ENCODE measurements at places on chromosomes 2 and 18. TPM values are rescaled to one million over a fixed set of nuclear protein-coding genes. Genes with fewer than 3 reads are reported as not detected.
A peak's percentile ranks its signal among the peaks of the same experiment; 100 is the strongest.

Gene UGT1A8
- total RNA-seq, result not detected

Gene CRYGC
- not detected for total RNA-seq

DNA sequence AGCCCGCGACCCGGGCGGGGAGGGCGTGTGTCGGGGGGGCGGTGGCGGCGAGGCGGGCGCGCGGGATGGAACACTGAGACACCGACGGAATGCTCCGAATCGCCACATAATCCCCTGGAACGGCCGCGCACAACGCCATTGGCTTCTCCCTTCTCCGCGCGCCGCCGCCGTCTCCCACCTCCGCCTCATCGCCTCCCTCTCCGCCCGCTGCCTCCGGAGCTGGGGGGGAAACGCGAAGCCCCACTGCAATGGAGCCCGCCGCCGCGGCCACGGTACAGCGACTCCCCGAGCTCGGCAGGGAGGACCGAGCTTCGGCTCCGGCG, at the start of gene PHLPP1:
Gene PHLPP1, plus strand, starts transcription at position 106 of the 323 bp plus-strand sequence. Its CDS starts 143 bp downstream, at position 249.
- H3K27me3 ChIP-seq, result peaks cover 12% of the 10 kb centered on the region
- H3K4me1 ChIP-seq, result peaks cover 23% of the 10 kb centered on the region
- no peak for DNase-seq
- no peaks in the 10 kb centered on the region for H3K36me3 ChIP-seq
- H3K27ac ChIP-seq, result peak within 1 kb of the TSS; percentile 78

Gene ZNF396
- 0.32 TPM for total RNA-seq

- no peaks in the 10 kb centered on the region for H3K4me1 ChIP-seq
- H3K4me3 ChIP-seq, result no peak overlapping the region
- H3K36me3 ChIP-seq, result no peaks in the 10 kb centered on the region
- H3K27me3 ChIP-seq, result peaks cover 2% of the 10 kb centered on the region
Measured at GRCh38 chr2:227939271-227940027, 68.0 kb downstream of the DAW1 start.

- peaks cover 26% of the 10 kb centered on the region for H3K4me1 ChIP-seq
- peaks cover 2% of the 10 kb centered on the region for H3K36me3 ChIP-seq
- H3K4me3 ChIP-seq, result no peak overlapping the region
- DNase-seq, result peak; percentile 26
- H3K27me3 ChIP-seq, result peaks cover 12% of the 10 kb centered on the region
- H3K27ac ChIP-seq, result peak overlapping the region; percentile 71
Measured at GRCh38 chr2:8424997-8425900, 256.6 kb upstream of the ID2 start.

DNA sequence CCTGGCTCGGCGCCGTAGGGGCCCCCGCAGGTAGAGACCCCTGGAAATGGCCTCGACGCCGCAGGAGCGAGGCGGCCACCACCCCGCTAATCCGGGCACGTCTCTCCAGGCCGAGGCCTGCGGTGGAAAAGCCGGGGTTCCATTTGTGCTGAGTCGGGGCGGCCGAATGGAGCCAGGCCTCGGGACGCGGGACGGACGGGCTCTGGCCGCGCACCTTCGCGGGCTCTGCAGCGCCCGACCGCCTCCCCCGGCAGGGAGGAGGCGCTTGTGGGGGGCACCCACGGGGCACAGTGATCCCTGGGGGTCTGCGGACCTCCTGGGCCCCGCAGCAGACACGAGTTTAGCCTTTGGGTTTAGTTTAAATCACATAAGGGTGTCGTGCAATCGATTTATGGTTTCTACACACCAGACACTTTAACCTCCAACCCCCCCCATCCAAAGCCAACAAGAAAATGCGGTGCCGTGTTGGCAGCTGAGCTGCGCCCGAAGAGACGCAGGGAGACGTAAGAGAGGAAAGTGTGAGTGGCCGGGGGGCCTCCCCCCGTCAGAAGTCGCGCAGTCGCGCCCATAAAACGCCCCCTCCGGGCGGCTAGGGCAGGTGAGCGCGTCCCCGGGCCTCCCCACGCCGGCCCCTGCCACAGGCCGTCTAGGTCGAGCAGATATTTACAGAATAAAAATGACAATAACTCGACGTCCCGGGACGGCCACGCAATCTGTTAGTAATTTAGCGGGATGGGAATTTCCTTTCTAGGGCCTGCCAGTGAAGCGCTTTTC, 1.0 kb upstream of the NFATC1 start:
- peaks cover 26% of the 10 kb centered on the region for H3K27me3 ChIP-seq
- H3K36me3 ChIP-seq, result no peaks in the 10 kb centered on the region
- no peak overlapping the region for H3K27ac ChIP-seq
- peaks cover 23% of the 10 kb centered on the region for H3K4me1 ChIP-seq
- peak overlapping the region; percentile 67 for H3K4me3 ChIP-seq

Measured in activated CD8-positive, alpha-beta T cell treated with anti-CD3 and anti-CD28 coated beads, Interleukin-2, amount 10 ng/mL, durations not matched to agents 7 days and 5 days (primary cell).